ENCODE measurements at places on chromosomes 13 and 19.

- no peak for DNase-seq
Observed at GRCh38 chr13:45335397-45336024, 5.5 kb downstream of the TPT1 start.

- DNase-seq: no peak
Observed at GRCh38 chr19:4429256-4429655, 26.8 kb downstream of the CHAF1A start.

DNA sequence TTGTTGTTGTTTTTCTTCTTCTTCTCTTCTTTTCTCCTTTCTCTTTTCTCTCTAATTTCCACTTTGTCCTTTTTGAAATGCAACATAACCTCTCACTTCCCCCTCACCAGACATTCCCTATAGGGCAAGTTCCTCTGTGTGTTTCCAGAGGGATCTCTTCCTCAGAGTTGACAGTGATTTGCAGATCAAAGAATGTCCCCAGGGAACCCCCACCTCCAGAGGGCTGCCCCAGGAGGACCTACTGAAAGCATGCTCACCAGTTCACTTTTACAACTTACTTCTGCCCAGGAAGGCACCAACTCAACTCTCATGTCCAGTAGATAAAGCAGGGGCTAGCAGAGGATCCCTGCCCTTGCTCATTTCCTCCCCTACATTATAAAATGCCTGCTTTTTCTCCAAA is 1648.0 kb downstream of the PCDH9 start:
- peak; percentile 15 for DNase-seq

- no peak for DNase-seq
Observed at GRCh38 chr19:4043401-4043800, 23.3 kb downstream of the ZBTB7A start.

- no peak for DNase-seq
Observed at GRCh38 chr13:47277774-47278173, 380.9 kb upstream of the HTR2A start.

GRCh38 chr13:32553720-32554119 is 15.1 kb upstream of the N4BP2L2 start:
- no peak for DNase-seq

DNA sequence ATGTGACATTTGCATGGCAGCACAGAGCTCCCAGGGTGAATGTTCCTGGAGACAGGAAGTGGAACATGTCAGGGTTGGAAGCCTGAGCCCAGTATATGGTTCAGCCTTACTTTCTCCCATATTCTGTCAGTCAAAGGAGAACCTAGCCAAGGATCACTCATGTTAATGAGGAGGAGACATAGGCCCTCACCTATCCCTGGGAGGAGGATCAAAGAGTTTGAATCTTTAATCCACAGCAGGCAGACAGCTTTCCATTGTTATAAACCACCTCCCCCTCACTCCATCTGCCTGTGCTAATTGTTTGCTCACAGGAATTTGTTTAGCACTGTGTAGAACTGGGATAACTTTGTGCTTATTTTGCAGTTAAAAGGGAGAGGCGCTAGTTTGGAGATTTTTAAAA is 1069.1 kb downstream of the EFNB2 start:
- no peak for DNase-seq

DNA sequence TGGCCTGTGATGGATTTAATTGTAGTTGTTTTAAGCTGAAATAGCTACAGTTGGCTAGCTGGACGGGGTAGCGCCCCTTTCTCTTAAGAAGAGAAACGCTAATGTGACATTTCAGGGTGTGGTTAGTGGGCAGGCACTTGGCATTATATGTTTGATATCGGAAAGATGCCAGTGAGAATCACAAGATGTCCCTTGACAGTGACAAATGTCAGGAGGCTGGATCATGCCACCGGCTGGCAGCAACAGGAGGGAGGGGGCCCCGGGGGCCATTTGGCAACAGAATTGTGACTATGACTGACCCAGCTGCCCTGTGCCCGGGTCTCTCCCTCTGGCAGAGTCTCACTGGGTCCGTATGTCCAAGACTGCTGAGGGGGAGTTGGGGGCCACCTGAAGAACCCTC is 4.7 kb downstream of the DCAF15 start:
- DNase-seq: no peak

DNA sequence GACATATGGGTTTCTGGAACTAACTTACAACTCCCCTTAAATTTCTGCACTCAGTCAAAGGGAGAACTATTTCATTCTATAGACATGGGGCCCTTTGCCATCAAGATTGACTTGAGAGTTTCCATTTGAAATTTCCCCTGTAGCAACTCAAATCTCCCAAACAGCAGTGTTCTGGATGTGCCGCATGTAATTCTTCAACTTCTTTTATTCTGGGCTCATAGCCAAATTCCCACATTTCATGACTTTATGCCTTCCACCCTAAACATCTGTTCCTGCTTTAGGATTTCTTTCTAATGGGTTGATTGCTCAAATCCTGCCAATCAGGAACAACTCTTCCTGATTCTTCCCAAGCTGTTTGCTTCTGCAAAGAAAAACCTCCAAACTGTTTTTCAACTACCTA is 336.0 kb downstream of the TBC1D4 start:
- no peak for DNase-seq

Data from WTC11 (cell line).